Mammary epithelial cell (primary cell): ENCODE measurements at places on chromosomes 4 and X. TPM values are rescaled to one million over a fixed set of nuclear protein-coding genes. Genes with fewer than 3 reads are reported as not detected.

The FREM3 gene
- total RNA-seq = not detected in 2 replicates

The GAGE13 gene
- total RNA-seq = not detected

The SYTL4 gene
- total RNA-seq = 1.0 TPM

The NXF2 gene
- total RNA-seq = not detected

The FATE1 gene
- total RNA-seq = not detected

The VCX3B gene
- total RNA-seq = not detected in 2 replicates

The PASD1 gene
- not detected in 2 replicates for total RNA-seq

The TNMD gene
- total RNA-seq = not detected in 2 replicates

The SGMS2 gene
- total RNA-seq = 48.1 and 63.4 TPM in 2 replicates

The HSFX2 gene
- not detected in 2 replicates for total RNA-seq

The PABPC5 gene
- 0.09 TPM in 1 of 2 replicates, not detected in the other for total RNA-seq

The CTAG2 gene
- total RNA-seq = not detected in 2 replicates

The HERC5 gene
- 1.1 TPM in 2 replicates for total RNA-seq

The IL13RA2 gene
- 0.17 TPM for total RNA-seq

The DGKK gene
- total RNA-seq = not detected in 2 replicates
